Stimulated activated CD8-positive, alpha-beta memory T cell treated with anti-CD3 and anti-CD28 coated beads, Interleukin-7, amount 100 ng/mL, for 4 hours (primary cell): ENCODE measurements at places on chromosomes 6 and 20.

DNA sequence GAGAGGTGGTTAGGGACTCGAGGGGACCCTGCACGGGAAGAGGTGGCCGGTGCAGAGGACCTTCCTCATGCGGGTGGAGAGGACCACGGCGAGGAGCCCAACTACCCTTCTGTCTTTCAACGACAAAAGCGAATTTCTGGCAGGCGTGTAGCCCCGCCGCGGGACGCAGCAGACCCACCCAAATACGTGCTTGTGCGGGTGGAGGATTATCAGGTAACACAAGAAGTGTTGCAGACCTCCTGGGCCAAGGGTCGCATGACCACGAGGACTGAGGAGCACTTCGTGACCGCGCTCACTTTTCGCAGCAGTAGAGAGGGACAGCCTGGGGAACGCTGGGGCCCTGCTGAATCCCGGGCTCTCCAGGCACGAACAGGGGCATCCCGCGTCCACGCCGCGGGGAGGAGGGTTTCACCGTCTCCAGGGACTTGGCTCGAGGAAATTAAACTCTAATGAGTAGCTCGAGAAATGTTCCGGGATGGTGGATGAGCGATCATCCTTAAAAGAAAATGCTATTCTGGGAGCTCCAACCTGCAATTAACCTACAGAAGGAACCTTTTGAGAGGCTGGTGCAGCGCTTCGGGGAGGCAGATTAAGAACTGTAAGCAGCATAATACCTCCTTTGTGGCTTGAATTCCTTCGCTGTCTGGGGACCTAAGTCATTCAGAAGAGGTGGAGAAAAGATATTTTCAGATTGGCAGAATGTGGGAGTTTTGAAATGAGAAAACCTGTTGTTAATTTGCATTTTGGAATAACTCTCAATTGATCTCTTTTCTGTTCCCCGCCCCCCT, 804 bp downstream of the C6orf141 start:
- no peak for DNase-seq

- no peak for DNase-seq
Observed at GRCh38 chr20:54088430-54088829, 18.0 kb upstream of the BCAS1 start.

GRCh38 chr20:12152996-12153395, 235.3 kb downstream of the BTBD3 start:
- DNase-seq, result no peak

DNA sequence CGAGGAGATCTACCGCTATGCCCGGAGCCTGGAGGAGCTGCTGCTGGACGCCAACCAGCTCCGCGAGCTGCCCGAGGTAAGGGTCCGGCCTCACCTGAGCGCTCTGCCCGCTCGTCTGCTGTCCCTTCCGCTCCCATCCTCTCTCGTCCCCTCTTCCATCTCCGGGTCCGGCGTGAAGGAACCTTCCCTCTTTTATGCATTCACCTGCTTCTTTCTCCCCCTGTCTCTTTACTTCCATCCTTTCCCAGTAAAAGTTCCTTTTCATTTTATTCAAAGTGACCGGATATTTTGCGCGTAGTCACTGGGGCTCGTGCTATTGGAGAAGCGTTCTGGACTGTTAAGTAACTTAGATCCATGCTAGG, 516 bp downstream of the LRRC1 start:
- DNase-seq, result no peak

DNA sequence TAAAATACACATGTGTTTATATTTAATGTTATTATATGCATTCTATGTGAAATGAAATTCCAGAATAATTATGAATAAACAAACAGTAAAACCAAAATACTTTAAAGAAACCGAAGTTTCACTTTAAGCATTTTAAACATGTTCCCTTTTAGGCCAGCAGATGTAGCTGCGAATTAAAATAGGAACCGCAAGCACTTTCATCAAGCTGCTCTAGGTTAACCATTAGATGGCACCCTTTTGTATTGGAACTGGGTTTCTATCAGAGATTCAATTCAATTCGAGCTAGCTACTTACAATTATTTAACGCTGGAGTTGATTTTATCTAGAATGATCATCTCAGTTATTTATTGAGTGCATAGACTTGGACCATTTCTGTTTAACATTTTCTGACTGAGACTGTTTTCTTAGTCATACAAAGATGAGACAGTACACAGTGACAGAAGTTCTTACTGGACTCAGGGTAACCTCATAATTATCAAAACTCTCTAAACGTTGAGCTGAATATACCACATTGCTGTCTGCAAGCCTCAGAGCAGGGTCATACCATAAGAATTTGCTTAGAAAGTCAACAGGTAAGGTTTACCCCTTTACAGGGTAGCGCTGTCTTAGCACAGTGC, 8.5 kb downstream of the TMEM242 start:
- DNase-seq, result peak; percentile 9

GRCh38 chr6:92376691-92377090, 1042.7 kb downstream of the EPHA7 start:
- no peak for DNase-seq

GRCh38 chr6:346386-347030, 45.0 kb upstream of the IRF4 start:
- no peak for DNase-seq

DNA sequence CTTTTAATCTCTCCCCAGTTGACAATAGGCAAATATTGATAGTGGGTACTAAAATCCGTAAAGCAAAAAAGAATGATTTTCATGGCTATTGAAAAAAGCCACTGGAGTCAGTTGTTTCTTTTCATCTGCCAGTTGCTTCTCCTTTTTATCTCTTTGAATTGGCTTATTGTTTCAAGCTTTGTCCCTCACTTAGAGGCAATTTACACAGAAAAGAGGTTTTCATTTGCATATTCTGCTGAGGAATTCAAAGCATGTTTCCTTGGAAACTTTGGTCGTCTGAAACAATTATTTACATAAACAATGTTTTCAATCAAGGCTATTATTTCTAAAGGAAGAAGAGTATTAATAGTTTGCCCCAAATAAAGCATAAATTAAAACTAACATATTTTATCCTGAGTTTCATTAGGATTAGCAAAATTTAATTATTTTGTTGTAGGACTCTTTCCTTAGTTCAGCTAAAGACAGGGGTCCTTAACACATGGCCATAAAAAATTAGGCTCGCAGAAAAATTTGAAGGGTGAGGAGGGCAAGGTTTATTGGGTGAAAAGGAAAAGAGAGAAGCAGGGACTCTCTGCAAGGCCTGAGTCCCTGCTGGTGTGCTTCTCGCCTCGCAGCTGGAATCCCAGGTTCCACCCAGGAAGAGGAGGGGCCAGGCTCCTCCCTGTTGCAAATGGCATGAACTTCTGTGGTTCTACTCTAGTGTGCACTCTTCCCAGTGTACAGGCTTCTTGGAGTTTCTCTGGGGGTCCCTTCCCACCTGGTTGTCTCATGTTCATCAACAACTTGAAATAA, 138.8 kb upstream of the LAMA2 start:
- DNase-seq, result no peak

- no peak for DNase-seq
Observed at GRCh38 chr20:16005021-16005914, 568.0 kb downstream of the KIF16B start.

DNA sequence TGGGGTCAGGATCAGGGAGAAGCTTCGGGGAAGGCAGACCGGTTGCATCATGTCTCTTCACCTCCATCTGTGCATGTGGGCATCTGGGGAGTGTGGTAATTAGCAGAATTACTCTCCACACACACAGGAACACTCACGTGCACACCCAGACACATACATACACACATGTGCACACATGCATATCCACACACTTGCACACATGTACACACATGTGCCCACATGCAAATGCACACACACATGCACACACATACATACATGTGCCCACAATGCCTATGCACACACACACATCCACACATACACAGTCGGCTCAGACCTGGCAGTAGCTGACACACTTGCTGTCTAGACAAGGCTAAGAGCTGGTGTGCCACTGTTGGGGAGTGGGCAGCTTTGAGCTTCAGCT, 212.3 kb upstream of the PMEPA1 start:
- DNase-seq, result no peak

DNA sequence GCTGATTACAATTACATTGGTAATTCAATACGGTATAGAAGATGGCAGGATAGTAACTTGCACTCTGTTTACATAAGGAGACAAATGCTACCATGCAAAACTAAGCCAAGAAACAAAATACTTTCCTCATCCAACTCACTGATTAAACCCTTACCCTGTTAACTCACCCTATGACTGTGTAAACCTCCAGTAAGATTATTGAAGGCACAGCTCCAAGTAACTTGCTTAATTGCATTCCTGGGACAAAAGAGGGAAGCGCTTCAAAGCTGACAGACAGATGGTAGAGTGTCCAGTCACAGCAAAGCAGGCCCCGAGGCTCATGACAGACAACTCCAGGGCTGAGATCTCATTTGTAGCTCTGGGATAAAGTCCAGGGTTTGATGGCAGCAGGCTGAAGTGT, 6.9 kb upstream of the KIF16B start:
- DNase-seq, result no peak

DNA sequence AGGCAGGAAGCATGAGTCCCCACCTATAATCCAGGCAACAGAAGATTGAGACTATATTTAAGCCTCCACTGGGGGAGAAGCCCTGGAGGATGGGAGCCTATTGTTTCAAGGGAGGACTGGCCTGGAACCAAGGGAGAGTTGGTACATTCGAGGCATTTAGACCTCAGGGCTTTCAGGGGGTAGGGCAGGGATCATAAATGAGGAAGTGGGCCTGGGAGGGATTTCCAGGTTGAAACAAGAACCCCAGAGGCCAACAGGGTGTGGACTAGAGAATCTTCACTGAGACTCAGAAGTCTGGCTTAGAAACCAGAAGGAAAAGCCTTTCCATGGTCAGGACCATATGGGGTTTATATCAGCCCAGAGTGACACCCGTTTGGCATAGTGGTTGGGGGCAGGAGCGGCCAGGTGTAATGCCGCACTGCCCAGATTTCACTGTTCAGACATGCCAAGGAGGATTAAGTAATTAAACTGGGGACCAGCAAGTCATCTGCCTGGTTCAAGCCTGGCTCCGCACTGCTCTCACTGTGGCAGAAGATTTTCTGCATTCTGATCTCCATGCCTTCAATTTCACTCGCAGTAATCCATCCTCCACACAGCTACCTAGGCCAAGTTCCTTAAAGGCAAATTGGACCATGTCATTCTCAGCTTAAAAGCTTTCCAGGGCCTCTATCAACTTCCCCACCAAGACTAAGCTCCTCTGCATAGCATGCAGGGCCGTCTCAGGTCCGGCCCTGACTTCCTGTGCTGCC, 17.8 kb downstream of the LRFN2 start:
- no peak for DNase-seq

DNA sequence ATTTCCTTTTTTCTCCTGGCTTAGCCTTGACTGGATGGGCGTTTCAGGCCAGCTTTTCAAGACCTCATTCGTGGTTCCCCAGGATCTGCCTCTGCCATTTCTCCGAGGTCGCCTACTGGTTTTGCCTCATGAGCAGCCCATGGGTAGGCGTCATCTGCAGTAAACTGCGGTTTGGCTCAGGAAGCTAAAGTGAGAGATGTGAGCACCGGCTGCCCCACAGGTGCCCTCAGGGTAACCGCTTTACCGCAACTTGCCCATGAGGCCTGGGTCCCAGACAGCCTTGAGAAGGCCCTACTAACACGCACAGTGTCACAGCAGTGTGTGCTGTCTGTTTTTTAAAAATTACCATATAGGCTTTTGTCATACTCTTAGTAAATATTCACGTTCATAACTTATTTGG, 53.4 kb upstream of the TBXT start:
- DNase-seq, result no peak

DNA sequence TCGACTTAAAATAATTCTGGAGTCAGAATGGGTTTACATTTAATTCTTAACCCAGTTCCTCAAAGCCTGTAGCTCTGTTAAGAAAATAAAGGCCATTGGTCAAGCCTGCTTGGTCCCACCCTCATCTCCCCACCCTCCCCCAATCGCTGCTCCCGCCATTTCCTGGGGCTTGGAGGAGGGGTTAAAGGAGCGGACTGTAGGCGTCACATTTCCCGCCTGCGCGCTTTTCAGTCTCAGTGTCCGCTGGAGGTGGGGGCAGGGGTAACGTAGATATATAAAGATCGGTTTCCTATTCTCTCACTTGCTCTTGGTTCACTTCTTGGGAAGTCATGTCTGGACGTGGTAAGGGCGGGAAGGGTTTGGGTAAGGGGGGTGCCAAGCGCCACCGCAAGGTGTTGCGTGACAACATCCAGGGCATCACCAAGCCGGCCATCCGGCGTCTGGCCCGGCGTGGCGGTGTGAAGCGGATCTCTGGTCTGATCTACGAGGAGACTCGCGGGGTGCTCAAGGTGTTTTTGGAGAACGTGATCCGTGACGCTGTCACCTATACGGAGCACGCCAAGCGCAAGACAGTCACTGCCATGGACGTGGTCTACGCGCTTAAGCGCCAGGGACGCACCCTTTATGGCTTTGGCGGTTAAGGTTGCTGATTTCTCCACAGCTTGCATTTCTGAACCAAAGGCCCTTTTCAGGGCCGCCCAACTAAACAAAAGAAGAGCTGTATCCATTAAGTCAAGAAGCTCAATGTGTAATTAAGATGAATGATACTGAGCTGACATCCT, 58.9 kb downstream of the TRIM38 start:
- peak; percentile 80 for DNase-seq

DNA sequence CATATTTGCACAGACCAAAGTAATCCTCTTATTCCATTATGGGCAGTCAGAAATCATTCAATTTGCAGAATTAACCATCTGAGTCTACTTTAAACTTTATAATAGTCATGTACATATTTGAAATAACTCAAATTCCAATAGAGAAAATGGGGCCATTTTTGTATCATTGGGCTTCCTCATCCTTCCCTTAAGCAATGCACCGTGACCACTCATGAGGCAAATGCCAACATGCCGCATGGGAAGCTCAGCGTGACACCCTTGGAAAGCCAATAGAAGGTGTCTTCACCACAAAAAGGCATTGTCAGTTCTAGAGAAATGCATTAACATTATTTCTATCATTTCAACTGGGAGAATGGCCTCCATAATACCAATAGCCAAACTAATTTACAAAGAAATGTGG, 38.5 kb downstream of the SIM1 start:
- no peak for DNase-seq

GRCh38 chr6:44066394-44067172, 60.7 kb downstream of the MRPL14 start:
- DNase-seq, result no peak

DNA sequence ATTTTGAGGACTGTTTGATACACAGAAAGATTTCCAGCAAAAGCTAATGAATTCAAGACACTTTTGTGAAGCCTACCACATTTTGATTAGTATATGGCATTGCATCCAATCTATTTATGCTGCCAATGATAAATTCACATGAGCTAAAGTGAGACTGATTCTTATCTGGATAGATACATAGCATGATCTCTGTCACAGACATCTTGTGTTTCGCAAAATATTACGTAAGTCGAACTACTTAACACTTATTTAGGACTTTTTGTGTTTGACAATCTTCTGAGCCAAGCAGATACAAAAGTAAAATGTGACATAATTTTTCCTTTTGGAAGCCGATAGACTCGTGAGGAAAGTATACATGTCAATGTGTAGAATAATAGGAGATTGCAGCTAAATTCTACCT, 251.6 kb downstream of the HACE1 start:
- DNase-seq, result no peak
